C1 segment of cervical spinal cord (tissue), 14 donors: ENCODE measurements at places on chromosomes 3 and 15.

DNA sequence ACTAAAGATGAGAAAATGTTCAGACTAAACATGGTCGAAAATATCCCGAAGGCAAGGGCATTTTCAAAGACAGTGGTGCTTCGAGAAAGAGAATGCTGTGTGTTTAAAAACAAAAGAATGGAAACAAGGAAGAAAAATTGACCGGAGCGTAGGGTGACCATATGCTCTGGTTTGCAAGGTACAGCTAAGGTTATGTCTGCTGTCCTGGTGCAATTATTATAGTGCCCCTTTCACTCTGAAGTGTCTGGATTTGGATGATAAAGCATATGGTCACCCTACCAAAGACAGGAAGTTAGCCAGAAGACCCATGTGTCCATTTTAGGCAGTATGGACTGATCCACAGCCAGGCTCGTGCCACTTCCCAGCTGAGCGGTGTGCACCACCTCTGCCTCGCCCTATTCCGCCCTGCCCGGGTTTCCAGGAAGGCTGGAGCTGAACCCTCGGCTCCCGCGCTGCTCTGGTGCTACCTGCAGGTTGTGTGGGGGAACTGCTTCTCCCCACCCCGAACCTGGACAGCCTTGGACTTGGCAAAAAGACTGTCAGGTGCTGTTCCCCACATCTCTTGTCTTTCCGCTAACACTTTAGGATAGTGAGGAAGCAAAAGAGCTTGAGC lies 25.2 kb downstream of the GOLGA6D start:
- DNase-seq = no peak

DNA sequence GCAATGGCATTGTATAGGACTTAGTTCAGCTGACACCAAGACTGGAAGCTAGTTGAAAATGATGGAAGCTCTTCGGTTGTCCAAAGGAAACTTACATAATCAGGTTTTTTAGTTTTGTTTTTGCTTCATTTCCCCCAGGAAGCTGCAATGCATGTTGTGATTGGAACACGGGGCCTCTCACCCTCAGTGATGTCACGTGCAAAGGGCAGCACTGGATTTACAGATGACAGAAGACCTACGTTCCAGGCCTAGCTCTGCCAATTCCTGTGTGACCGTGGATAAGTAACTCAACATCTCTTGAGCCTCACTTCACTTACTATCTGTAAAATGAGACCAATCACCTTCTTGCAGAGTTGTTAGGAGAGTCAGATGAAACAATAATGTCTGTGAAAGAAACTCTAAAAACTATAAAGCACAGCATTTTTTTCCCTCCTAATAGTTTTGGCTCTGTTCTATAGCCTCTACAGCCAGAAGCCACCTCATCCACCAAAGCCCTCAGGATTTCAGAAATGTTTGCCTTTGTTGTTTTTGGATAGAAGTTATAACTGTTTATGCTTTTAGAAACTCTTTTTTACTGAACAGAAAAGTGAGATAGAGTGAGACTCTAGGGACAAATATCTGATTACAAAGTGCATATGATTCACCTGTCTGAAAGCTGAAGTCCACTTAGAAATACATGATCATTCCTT lies 4.6 kb downstream of the RBSN start:
- no peak for DNase-seq

DNA sequence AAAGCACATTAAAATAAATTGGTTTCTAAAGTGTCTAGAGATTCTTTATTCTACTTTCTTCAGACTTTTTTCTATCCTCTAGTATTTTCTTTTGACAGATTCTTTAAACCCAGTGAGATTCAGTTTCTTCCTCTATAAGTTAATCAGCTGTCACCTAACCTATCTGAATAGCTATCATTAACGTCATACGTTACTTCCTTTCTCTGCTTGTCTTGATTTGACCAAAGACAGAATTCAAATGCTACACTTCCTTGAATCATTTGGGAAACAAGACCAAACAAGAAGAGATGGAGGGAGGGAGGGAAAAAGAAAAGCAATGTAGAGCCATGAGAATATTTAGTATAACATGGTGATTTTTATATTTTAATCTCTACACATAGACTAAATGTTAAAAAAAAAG lies 235.2 kb downstream of the NAALADL2 start:
- DNase-seq = no peak

GRCh38 chr3:8112587-8112986 lies 389.0 kb upstream of the LMCD1 start:
- no peak for DNase-seq

DNA sequence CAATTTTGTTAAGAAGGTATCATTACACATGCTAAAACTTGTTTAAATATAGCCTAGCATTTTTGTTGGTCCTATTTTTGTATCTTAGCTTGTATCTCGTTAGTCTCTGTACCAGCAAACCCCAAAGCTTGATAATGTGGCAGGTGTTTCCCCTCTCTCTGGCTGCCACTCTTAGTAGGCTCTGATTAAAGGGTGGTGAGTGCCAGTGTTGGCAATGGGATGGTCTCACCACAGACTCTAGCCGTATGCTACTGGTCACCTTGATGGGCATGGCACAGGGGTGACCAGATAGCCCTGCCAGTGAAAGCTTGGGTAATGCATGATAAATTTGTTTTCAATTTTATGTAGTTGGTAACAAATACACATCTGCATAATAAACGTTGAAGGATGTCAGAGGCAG lies 188.3 kb downstream of the CFAP20DC start:
- no peak for DNase-seq

DNA sequence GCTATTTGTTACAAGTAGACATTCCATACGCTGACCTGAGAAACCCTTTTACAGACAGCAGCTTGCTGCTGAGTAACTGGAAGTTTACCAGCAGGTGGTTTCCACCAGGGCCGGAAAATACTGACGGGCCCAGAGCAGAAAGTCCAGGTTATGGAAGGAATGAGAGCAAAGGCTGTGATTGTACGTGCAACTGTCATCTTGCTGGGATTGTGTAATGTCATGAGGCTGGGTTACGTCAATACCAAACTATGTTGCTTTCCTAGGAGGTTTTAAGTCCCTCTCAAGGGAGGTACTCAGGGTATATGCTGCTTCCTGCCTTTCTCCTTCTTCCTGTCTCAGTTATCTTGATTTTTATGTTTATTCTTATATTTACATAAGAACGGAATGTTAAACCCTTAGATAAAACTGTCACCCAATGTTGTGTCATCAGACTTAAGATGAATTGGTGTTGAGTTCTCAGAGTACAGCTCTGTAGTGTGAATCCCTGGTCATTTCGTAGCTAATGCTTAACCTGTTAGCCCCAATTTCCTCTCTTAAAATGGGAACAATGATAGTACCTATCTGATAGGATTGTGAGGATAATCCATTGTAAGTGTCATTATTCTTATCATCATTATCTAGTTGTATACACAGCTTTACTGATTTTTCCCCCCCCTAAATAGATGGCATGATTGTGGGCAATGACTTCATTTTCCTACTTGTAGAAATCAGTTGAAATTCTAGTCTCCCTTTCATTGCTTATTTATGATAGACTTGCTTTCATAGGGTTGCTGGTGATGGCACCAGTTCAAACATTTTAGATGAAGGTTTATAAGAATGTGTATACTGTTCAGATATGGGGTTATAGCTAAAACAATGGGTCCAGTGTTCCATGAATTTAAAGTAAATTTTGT lies 101.4 kb downstream of the FNDC3B start:
- DNase-seq = no peak

DNA sequence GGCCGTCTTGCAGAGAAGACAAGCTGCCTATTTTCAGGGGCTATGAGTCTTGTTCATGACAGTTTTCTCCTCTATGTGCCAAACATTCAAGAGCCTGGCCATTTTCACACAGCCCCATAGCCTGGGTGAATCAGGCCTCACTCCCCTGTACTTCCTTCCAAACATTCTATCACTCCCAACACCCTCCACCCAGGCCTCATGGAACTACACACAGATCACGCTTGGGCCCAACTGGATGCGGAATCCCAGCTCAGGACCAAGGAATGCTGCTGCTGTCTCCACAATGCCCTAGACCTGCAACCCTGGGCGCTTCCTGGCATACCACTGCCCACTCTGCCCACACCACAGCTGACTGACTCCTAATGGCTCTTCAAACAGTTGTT lies 39.4 kb upstream of the PCSK6 start:
- DNase-seq = no peak

DNA sequence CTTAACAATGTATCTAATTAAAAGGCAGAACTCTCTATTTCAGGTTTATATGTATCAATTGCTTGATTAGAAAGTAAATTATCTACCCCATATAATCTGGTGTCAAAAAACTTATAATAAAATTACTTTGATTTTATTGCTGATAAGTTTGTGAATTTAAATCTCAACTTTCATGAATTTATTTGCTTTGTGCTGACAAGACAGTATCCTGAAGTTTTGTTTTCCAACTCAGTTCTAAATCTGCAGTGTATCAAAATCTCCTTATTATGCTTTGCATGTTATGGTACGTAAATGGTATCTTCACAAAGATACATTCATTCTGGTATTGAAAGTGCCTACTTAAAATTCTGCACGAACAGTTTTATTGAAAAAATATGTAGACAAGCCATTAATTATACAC lies 78.5 kb upstream of the ZNF717 start:
- no peak for DNase-seq
